Effector memory CD8-positive, alpha-beta T cell (primary cell): ENCODE measurements at places on chromosomes 1 and 21.
A peak's percentile ranks its signal among the peaks of the same experiment; 100 is the strongest.

DNA sequence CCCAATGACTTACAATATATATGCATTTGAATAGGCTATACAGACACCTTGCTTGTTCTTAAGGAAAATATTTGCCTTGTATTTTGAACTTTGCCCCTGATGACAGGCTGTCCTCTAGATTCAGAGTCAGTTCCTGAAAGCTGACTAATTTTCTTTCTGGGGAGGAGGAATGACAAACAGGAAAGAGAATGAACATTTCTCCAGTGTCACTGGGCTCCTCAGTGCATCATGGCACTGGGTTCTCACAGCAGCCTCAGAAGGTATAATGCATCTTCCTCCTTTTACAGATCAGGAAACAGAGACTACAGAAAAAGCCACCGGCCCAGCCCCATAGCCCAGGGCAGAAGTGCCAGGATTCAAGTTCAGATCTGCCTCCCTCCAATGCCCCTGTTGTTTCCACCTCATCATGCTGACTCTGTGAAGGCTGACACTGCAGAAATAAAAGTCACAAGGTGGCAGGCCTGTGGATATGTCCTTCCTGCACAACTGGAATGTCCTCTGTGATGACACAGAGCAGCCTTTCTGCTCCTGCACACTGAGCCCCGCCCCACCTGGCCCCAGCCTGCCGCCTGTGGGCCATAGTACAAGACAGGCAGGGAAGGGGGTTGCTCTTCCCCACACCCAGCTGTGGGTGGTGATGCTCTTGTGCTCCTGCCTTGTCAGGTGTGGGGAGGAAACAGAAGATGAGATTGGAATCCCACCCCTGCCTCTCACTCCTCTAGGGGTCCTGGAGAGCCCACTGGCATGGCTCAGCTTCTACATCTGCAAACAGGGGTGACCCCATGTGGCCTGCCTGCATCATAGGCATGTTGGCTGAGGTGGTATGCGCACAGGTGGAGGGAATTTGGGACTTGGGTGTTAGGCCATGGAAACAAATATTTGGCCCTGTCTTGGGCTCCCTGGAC lies 6.4 kb downstream of the TTC22 start:
- no peak overlapping the region for H3K4me3 ChIP-seq
- H3K4me1 ChIP-seq = peaks cover 47% of the 10 kb centered on the region
- H3K27ac ChIP-seq = peak overlapping the region; percentile 81
- H3K27me3 ChIP-seq = no peaks in the 10 kb centered on the region

GRCh38 chr21:43743947-43744346 lies 25.0 kb downstream of the PDXK start:
- no peak for DNase-seq
- H3K4me1 ChIP-seq = peaks cover 5% of the 10 kb centered on the region
- no peak overlapping the region for H3K27ac ChIP-seq
- H3K4me3 ChIP-seq = no peak overlapping the region
- H3K36me3 ChIP-seq = peaks cover 59% of the 10 kb centered on the region

DNA sequence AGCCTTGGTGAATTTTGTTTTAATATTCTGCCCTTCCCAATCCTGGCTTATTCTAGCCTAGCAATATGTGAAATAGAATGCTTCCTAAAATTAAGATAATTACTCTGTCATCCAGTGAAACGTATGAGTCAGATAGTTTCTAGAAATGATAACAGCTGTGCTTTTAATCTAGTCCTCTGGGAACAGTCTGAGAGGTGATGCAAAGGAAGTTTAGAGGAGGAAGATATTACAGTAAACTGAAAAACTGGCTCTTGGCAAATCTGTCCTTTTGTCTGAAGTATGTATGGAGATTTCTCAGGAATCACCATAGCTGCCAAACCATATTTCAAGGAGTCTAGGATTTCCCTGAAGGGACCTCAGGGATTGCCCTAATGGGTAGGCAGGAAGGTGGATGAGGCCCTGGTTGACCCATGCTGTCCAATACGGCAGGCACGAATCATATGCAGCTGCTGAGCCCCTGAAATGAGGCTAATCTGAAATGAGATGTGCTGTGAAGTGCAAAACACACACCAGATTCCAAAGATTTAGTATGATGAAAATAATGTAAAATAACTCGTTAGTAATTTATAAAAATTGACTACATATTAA lies 70.8 kb upstream of the LBR start:
- no peak for DNase-seq
- H3K4me3 ChIP-seq = no peak overlapping the region
- H3K36me3 ChIP-seq = no peaks in the 10 kb centered on the region
- H3K4me1 ChIP-seq = no peaks in the 10 kb centered on the region

GRCh38 chr1:232503497-232503896 lies 126.4 kb downstream of the SIPA1L2 start:
- no peaks in the 10 kb centered on the region for H3K27me3 ChIP-seq
- H3K36me3 ChIP-seq = no peaks in the 10 kb centered on the region
- DNase-seq = no peak
- H3K27ac ChIP-seq = peak overlapping the region; percentile 16

DNA sequence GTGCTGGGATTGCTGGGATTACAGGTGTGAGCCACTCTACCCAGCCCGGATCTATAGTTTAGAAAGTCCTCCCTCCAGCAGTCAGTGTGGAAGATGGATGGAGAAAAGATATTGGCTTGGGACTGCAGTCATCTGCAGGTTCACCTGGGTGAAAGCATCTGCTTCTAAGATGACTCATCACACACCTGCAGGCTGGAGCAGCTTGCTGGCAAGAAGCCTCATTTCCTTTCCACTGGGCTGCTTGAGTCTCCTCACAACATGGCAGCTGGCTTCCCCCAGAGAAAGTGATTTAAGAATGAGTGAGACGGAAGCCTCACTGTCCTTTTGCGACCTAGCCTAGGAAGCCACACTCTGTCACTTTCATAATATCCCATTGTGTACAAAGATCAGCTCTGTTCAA lies 50.0 kb downstream of the FOXO6 start:
- no peak for DNase-seq
- peaks cover 80% of the 10 kb centered on the region for H3K27me3 ChIP-seq
- H3K4me1 ChIP-seq = no peaks in the 10 kb centered on the region
- no peak overlapping the region for H3K4me3 ChIP-seq
- no peaks in the 10 kb centered on the region for H3K36me3 ChIP-seq

- H3K27ac ChIP-seq = no peak overlapping the region
- H3K4me3 ChIP-seq = no peak overlapping the region
- peaks cover 60% of the 10 kb centered on the region for H3K27me3 ChIP-seq
- no peak for DNase-seq
Measured at GRCh38 chr1:86757272-86757984, 53.1 kb downstream of the SH3GLB1 start.

GRCh38 chr1:211589782-211590721 lies 11.1 kb upstream of the SLC30A1 start:
- H3K27me3 ChIP-seq = peaks cover 9% of the 10 kb centered on the region
- H3K27ac ChIP-seq = no peak overlapping the region
- no peaks in the 10 kb centered on the region for H3K4me1 ChIP-seq
- H3K36me3 ChIP-seq = no peaks in the 10 kb centered on the region
- DNase-seq = no peak

DNA sequence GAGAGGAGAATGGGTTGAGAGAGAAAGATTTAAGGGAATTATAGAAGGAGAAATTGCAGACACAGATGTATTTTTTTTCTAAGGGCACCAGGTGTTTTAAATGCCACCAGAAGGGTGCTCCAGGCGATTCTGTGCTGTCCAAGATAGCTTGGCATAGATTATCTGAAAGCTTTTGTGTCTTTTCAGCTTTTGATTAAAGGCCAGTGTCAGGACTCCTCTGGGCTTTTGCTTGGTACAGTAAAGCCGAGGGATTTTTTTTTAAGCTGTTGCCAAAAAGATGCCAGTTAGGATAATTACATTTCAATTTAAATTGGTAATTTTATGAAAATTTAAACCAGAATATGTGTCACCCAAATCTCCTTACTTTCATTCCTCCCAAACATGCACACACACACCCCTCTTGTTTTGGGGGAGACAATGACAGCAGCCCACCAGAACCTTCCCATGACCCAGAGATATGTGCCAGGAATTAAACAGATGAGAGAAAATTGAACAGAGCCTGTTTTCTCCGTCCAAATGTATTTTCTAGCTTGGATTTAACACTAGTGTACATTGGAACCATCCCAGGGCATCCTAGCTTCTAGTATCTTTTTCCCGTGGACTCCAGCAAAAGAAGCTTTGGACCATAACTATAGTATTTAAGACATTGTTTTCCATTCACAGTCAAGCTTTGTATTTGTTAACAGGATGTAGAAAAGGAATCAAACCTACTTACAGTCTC lies 670.7 kb upstream of the CXADR start:
- no peak overlapping the region for H3K4me3 ChIP-seq
- no peaks in the 10 kb centered on the region for H3K27me3 ChIP-seq
- no peak for DNase-seq
- no peaks in the 10 kb centered on the region for H3K4me1 ChIP-seq
- H3K36me3 ChIP-seq = no peaks in the 10 kb centered on the region

DNA sequence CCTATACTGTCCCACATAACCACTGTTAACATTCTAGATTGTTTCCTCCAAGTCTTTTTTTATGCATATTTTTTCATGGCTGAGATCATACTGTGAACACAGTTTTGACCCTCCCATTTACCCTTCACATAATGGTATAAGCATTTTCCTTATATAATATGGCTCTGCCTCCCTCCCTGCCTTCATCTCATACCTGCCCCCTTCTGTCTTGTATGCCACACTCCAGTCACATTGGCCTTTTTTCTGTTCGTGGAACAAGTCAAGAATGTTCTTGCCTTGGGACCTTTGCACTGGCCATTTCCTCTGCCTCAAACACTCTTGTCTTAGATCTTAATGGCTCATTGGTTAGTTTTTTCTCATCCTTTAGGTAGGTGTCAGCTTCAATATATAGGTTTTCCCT lies 24.3 kb upstream of the ELAVL4 start:
- H3K4me1 ChIP-seq = no peaks in the 10 kb centered on the region
- DNase-seq = no peak
- no peak overlapping the region for H3K27ac ChIP-seq
- H3K27me3 ChIP-seq = no peaks in the 10 kb centered on the region
- no peak overlapping the region for H3K4me3 ChIP-seq

GRCh38 chr1:241457421-241457820 lies 62.1 kb downstream of the FH start:
- peaks cover 5% of the 10 kb centered on the region for H3K27me3 ChIP-seq
- H3K27ac ChIP-seq = no peak overlapping the region
- no peaks in the 10 kb centered on the region for H3K4me1 ChIP-seq

DNA sequence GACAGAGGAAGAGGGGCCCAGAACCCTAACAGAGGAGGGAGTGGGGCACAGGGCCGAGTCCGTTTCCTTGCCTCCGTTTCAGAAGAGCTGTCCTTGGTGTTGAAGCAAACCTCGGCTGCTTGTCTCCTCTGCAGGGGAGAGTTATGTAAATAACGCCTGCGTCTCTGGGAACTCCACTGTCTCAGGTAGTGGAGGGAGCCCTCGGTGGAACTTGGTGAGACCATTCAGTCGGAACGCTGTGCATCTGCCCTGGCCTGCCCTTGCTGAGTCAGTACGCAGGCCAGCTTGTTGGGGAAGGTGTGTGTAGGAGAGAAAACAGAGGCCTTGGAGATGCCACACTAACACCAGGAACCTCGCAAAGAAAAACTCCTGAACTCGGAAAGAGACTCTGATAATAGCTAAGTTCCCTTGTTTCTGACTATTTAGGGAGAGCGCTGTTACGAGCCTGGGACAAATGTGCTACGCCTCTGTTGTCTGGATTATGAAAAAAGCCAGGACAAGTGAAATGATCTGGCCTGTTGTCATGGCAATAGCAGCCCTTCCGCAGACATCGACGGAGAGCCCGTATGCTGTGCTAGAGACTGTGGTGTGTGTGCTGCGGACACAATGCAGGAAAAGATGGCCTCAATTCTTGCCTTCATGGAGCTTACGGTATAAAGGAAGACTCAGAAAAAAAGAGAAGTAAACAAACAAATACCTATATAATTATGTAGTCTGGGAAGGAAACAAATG lies 94.6 kb upstream of the AKT3 start:
- no peak overlapping the region for H3K27ac ChIP-seq
- no peak for DNase-seq
- H3K27me3 ChIP-seq = peaks cover 52% of the 10 kb centered on the region
- H3K4me1 ChIP-seq = no peaks in the 10 kb centered on the region
- H3K36me3 ChIP-seq = peaks cover 3% of the 10 kb centered on the region
- no peak overlapping the region for H3K4me3 ChIP-seq

- no peaks in the 10 kb centered on the region for H3K36me3 ChIP-seq
- no peaks in the 10 kb centered on the region for H3K4me1 ChIP-seq
- no peak overlapping the region for H3K4me3 ChIP-seq
Measured at GRCh38 chr1:48808496-48808895, 31.8 kb upstream of the BEND5 start.

DNA sequence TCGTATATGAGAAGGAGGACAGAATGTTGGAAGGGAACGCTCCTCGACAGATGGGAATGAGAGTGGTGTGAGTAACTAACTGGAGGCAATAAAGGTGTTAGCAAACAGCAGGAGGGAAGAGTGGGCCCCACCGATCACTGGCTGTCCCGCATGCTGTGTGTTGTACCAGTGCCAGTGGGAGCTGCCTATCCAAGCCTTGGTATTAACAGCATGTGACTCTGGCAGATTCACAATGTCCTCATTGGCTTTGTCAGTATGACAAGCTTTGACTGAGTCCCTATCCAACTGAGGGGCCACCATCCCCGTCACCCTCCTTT lies 188.3 kb downstream of the NRIP1 start:
- DNase-seq = no peak
- peaks cover 4% of the 10 kb centered on the region for H3K27me3 ChIP-seq
- H3K4me1 ChIP-seq = no peaks in the 10 kb centered on the region

DNA sequence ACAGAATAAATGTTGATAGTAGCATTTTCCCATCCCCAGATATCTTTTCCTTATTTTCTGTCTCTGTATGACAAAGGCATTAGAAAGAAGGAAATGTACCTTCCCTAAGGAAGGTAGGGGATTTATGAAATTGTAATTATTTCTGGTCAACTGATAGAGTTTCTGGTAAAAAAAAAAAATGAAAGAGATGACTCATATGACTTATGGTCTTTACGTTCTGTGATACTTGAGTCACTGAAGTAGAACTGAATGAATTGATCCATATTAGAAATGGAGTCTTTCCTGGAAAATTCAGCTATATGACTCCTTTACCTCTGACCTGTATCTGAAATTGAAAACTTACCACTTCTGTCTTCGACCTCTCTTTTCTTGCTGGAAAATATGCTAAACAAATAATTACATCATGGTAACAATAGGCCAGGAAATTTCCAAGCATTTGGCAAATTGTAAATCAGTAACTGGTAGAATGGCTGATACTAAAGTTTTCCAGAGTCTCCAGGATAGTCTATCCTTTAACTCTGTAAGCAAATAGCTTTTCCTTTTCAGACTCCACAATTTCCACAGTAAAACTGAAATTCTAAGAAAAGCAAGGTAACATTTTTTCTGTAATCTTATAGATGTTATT lies 364.3 kb upstream of the PTBP2 start:
- H3K4me1 ChIP-seq = no peaks in the 10 kb centered on the region
- no peaks in the 10 kb centered on the region for H3K27me3 ChIP-seq
- no peaks in the 10 kb centered on the region for H3K36me3 ChIP-seq
